HT-29 (cell line): ENCODE measurements at places on chromosomes 13 and 19.
A peak's percentile ranks its signal among the peaks of the same experiment; 100 is the strongest.

DNA sequence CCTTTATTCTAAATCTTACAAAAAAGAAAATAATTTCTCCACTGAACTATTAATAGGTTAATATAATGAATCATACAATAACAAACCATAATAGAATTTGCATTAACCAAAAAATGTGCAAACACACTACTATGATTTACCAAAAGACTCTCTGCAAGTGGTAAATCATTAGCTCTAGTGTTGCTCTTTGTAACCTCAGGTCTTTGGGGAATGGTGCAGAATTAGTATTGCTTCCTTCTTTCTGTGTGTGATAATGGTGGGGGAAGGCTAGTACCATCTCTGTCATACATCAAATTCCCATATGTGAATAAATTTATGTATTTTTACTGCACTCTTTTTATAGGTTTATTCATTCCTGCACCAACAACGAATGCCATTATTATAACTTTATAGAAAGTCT lies 105.1 kb downstream of the COG6 start:
- DNase-seq = no peak

DNA sequence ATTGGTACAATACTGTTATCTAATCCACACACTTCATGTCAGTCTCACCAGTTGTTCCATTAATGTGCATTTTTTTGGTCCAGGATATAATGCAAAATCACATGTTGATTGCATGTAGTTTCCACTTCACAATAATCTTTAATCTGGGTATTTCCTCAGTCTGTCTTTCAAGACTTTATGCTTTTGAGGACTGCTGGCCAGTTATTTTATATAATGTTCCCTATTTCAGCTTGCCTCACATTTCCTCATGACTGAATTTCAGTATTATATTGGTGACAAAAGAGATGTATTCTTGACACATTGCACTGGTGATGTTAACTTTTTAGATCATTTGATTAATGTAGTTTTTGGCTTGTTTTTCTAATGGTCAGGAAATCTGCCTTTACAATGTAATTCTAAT lies 368.3 kb downstream of the IRS2 start:
- no peak for DNase-seq

- no peak for DNase-seq
Measured at GRCh38 chr13:23909606-23910005, 12.3 kb upstream of the C1QTNF9B start.

DNA sequence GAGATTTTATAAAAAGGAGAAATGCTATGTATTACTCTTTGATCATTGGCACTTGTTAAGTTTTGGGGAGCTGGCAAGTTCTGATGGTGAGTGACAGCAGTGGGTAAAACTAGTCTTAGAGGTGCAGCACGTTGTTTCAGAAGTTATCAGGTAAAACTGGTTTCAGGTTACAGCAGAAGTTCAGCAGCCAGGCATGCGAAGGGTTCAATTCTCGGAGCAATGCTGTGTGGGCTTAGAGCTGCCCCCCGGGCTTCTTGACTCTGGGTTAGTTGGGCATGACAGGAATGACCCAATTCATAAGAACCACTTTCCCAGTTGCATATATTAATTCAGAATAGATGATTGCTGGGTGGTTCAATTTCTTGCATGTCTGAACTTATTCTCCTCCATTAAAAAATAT lies 34.8 kb downstream of the ING1 start:
- DNase-seq = no peak

DNA sequence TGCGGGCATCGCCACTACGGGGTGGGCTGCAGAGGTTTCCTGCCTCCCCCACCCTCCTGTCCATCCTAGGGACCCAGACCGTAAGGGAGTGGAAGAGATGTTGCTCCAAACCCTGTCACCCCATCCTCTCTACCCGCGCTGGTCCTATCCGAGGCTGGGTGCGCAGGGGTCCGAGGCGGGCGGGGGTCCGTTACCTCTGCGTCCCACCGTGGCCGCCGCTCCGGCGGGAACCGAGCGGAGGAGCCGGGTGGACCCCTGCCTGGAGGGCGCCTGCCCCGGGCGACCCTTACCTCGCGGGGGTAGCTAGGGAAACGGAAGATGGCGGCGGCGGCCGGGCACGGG lies at the start of gene DGKH:
DGKH (plus strand) TSS at position 307 of the 342 bp plus-strand sequence. CDS start 126 bp downstream, outside the sequence.
- no peak for DNase-seq

DNA sequence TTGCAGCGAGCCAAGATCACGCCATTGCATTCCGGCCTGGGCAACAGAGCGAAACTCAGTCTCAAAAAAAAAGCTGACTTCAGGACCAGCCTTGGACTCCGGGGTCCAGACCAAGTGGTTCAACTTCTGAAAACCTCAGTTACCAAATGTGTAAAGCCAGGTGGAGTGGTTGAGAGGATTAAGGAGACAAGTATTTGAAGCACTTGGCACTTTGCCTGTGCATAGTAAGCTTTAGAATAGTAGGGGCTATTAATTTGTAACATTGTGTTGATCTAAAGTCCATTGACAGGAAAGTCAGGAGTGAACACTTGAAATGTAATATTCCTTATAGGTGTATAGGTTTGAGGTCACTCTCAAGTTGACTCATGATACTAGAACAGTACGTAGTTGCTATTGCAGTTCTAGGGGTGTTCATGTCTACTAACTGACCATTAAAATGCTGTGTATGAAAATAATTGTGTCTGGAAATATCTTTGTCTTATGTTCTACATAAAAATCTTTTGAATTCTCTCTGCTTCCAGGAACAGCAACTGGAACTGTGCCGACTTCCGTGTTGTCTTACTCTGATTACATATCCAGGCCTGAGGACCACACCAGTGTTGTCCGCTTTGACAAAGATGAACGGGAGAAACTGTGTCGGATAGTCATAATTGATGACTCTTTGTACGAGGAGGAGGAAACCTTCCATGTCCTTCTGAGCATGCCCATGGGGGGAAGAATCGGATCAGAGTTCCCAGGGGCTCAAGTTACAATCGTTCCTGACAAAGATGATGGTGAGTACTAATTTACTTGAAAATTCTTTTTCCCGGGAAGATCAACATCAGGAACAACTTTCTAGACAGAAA lies 97.4 kb downstream of the FREM2 start:
- DNase-seq = peak; percentile 69
